ENCODE measurements at places on chromosomes 1 and 21. TPM values are rescaled to one million over a fixed set of nuclear protein-coding genes. Genes with fewer than 3 reads are reported as not detected.
A peak's percentile ranks its signal among the peaks of the same experiment; 100 is the strongest.

DNA sequence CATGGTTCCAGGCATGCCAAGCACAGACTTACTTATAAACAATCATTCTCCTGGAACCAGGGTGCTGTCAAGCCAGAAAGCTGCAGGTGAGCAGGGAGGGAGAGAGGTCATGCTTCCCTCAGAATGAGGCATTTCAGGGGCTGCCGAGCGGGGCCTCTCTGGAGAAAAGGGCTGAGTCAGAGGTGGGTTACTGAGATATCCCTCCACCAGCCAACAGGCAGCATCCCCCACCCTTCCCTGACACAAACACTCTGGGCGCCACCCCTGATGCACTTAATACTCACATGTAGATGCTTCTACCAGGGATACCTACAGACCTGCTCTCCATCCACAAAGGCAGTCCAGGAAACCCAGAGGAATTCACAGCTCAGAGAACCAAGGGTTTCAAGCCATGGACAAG is 13.1 kb downstream of the STK40 start:
- peak; percentile 58 for DNase-seq

DNA sequence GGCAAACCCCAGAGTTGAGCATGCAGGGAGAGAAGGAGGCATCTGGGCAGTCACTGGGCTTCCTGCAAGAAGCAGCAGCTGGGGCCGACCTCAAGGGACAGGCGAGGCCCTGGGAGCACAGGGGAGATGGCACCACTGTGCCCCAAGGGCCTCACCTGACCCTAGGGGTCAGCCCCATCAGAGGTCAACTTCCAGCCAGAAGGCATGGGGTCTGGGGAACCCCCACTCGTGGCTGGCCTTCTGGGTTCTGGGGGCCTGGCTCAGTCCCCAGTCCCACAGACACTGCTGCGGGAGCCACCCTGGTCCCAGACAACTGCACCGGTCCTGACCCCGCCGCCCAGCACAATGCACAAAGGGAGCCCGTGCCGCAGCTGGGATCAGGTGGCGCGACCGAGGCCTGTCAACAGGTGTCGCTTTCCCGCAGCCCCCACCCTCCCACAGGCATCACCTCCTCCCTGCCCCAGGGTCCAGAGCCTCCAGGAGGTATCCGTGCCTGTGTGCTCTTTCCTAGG is 6.2 kb downstream of the WNT9A start:
- peak; percentile 53 for DNase-seq

GRCh38 chr1:157176591-157177121 is 38.5 kb upstream of the ETV3 start:
- DNase-seq, result no peak

Gene CLCA1
- total RNA-seq, result not detected

Gene STRIP1
- total RNA-seq, result 63.1 TPM

Gene MGST3
- 84.5 TPM for total RNA-seq

GRCh38 chr1:47753808-47754207 is 243.4 kb downstream of the TRABD2B start:
- no peak for DNase-seq

DNA sequence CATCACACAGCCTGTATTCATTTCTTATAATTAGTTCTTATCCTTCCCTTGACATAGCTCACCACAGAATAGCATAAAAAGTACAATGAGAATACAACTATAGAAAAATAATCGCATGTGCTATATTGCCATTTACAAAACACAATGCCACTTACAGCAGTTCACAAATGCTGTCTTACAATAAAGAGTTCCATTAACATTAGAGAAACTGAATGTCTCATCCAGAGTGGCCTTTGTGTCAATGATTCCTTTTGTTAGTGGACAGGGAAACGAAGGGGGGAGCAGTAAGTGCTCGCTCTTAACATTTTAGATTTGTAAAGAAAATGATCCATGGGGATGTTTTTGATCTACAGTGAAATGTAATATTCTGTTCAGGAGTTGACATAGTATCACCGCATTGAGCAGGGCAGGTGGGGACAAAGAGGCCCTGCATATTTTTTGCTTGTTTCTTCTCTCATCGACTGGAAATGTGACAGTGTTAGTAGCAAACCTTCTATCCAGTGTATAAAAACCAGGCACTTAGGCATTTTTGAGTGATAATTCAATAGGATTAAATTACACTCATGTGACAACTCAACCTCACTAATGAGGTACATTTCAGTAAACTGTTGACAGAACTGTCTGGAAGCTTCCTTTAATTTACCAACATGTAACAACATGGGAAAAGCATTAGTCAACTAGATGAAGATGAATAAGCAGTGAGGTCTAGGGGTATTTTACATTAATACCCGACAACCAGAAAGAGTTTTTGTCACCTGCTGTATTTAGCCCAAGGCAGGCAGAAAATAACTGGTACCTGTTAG is 35.6 kb upstream of the RRP15 start:
- DNase-seq, result no peak

Gene INSRR
- total RNA-seq, result not detected

Gene ATP1A4
- 0.63 TPM for total RNA-seq

Measured in GM23338 (cell line).